Naive thymus-derived CD4-positive, alpha-beta T cell (primary cell): ENCODE measurements at places on chromosomes 5 and 9. TPM values are rescaled to one million over a fixed set of nuclear protein-coding genes. Genes with fewer than 3 reads are reported as not detected.

- DNase-seq, result no peak
- H3K4me3 ChIP-seq, result no peak overlapping the region
- no peak overlapping the region for H3K27ac ChIP-seq
- no peaks in the 10 kb centered on the region for H3K27me3 ChIP-seq
Measured at GRCh38 chr9:108049026-108049607, 559.5 kb upstream of the KLF4 start.

DNA sequence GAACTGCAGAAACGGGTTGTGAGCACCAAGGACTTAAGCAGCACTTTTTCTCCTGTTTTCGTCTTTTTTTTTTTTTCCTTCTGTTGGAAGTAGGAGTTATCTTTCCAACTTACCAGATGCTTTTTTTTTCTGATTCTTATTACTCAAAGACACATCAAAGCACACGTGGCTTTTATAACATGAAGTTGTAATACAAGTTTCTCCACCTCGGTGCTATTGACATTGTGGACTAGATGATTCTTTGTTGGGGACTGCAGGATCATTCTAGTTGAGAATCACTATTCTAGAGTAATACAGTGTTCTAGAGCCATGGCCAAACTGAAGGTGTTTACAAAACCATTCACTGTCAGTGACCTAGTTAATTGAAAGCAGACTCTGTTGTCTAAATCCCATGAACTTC is 51.5 kb downstream of the MYO10 start:
- H3K27me3 ChIP-seq, result no peaks in the 10 kb centered on the region
- H3K4me1 ChIP-seq, result no peaks in the 10 kb centered on the region
- DNase-seq, result no peak

DNA sequence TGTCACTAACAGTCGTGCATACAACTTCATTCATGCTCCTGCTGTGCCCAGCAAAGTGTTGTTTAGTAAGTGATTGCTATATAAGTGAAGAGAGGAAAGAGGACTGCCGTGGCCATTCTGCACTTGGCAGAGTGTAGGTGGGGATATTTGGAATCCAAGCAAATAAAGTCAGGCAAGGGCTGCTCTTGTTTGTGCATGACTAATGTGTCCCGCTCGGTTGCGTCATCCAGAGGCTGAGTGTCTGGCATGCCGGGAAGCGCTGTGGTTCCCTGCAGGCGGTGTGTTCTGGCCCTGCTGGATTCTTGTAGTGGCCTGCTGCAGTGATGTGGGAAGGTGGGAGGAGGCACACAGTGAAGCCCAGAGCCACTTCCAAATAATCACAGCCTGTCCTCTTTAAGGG is 136.9 kb upstream of the ANKH start:
- no peak overlapping the region for H3K4me3 ChIP-seq
- H3K27me3 ChIP-seq, result no peaks in the 10 kb centered on the region
- DNase-seq, result no peak
- no peaks in the 10 kb centered on the region for H3K4me1 ChIP-seq
- H3K36me3 ChIP-seq, result no peaks in the 10 kb centered on the region
- H3K27ac ChIP-seq, result no peak overlapping the region

DNA sequence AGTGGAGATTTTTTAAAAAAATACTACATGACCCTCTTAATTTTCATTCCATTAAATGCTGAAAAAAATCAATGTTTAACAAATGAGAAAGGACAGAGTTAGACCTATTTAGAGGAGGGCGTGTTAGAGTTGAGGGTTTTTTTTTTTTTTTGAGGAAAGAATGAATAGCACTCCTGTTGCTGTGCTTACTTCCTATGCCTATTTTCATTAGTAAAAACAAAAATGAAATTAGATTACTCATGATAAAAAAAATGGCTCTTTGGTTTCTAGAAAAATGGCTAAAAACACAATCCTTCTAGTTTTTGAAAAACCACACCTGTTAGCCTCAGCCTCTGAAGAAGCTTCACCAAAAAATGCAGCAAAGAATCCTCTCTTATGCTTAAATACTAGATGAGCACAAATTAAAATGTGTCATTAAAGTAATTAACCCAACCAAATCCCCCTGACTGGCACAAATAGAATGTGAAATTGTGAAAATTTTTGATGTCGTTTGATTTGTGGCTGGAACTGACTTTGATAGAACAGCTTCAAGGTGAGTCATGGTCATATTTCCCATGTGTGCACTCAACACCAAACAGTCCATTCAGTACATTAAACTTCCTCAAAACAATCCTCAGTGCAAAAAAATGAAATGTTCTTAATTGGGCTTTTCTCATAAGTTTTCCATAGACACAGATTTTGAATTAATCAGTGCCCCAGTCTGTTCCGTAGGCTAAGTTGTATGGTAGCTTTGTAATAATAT is 98.0 kb downstream of the MACIR start:
- no peaks in the 10 kb centered on the region for H3K36me3 ChIP-seq
- DNase-seq, result no peak
- H3K4me3 ChIP-seq, result no peak overlapping the region
- H3K27ac ChIP-seq, result no peak overlapping the region

DNA sequence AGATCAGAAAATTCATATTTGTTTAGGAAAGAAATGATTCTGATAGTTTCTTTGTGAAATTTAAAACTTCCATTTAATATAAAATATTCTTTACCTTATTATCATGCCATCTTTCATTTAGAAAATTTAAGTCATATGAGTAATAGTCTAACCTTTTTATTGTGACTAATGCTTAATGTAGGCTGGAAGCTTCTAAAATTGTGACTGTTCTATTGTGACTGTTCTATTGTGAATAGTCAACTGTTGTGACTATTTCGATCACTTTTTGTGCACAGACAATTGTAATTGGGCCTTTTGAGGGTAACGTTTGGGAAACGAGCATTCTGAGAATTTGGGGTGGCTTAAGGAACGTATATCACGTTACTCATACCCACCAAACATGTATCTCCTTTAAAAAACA is 100.0 kb downstream of the PARP8 start:
- peaks cover 3% of the 10 kb centered on the region for H3K36me3 ChIP-seq
- no peak for DNase-seq
- H3K4me3 ChIP-seq, result no peak overlapping the region
- no peak overlapping the region for H3K27ac ChIP-seq
- no peaks in the 10 kb centered on the region for H3K27me3 ChIP-seq
- no peaks in the 10 kb centered on the region for H3K4me1 ChIP-seq

- no peaks in the 10 kb centered on the region for H3K4me1 ChIP-seq
- no peaks in the 10 kb centered on the region for H3K36me3 ChIP-seq
- H3K27ac ChIP-seq, result no peak overlapping the region
Measured at GRCh38 chr5:60640901-60641300, 59.1 kb downstream of the DEPDC1B start.

CFAP77 gene
- total RNA-seq, result not detected in 2 replicates
